ENCODE measurements at places on chromosomes 1 and 21. TPM values are rescaled to one million over a fixed set of nuclear protein-coding genes. Genes with fewer than 3 reads are reported as not detected.

- no peak for DNase-seq
Measured at GRCh38 chr1:24426744-24427544, 11.3 kb downstream of the NIPAL3 start.

DNA sequence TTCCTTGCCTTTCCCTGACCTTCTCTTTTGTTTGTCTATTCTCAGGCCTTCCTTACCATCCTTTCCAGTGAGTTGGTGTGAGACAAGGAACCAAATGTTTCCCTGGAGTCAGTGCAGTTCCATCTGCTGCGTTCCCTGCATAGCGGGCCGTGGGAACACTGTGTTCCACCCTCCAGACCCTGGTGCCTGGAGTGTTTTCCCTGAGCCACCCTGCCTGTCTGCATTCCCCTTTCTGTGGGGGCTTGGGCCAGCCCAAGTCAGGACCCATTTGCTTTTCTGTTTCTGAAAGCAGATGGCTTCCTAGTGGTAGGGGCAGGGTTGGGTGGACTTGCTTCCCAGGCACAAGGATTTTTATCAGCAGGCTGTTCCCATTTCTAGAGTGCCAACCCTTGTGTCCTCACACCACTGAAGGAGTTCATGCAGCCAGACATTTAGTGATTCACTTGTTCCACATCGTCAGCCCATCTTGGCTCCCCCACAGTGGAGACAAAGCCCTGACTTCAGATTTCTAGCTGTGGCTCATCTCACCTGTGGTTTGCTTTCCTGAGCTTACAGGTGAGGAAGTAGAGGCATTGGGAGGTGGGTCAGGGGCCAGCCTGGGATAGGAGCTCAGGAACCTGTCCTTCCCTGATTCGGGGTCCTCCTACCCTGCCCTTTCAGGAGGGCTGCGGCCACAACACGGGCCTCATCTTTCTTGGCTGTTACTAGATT lies 14.1 kb upstream of the MYOG start:
- DNase-seq, result no peak

GRCh38 chr1:104235141-104235540 lies 485.4 kb downstream of the AMY1C start:
- DNase-seq, result no peak

- no peak for DNase-seq
Measured at GRCh38 chr1:18583326-18583941, 47.2 kb upstream of the PAX7 start.

DNA sequence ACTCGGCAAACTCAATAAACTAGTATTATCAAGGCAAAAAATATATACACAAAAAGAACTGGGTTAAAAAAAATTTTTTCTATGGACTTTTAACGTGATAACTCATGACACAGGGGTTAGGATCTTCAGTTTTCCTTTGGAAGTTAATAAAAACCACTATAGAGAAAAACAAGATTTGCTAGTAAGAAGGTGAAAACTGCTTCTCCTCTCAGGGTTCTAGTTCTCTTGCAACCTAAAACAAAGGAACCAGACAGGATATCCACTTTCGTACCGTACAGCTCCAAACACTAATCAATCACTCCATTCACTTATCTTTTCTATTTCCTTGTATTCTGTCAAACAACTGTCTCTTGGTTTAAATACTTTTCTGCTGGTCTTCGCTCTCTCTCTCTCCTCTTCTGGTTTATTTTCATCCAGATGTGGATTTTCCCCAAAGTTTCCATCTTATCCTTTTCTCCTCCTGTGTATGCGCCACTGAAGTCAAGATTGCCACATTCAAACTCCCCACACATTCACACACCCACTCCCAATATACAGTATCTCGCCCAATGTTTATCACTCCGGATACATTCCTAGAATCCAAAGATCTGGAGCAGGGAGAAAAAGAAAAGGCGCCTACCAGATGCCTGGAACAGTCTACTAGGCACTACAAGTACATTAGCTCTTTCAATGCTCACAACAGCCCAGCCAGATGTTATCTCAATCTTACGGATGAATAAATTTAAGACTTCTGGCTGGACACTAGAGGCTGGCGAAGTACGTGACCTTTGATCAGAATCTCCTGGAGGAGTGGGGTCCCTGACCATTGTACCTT lies 775 bp upstream of the PRPF38B start:
- DNase-seq, result no peak

- DNase-seq, result no peak
Measured at GRCh38 chr1:215863796-215864195, 296.7 kb downstream of the KCTD3 start.

DNA sequence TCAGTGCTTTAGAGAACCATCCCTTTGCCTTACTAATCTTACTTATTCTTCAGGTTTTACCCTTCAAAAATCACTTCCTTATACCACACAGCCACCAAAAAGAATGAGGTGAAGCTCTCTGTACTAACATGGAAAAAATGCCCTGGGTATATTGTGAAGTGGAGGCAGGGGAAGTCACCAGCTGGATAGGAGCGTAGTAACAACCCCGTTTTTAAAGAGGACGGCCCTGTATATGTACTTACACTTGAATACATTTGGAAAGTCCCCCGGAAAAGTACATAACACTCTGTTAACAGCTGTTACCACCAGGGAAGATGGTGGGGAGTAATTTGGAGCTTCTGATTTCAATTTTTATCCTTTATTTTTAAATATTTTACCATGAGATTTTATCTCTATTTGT lies 28.2 kb upstream of the KHDRBS1 start:
- peak; percentile 22 for DNase-seq

DNA sequence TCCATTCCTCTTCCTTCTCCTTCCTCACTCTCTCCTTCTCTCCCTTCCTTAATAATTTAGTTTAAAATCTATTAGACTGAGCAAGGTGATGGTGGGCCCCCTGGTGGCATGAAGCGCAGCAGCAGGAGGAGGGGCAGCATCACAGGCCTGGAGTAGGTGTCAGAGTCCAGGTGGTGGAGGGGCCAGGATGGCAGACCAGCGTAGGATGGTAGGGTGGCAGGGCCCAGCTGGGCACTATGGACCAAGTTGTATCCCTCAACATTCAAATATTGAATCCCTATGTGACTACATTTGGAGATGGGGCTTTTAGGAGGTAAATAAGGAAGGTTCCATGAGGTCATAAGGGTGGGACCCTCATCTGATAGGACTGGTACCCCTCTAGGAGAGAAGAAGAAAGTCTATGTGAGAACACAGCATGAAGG lies 61.0 kb downstream of the WDR4 start:
- DNase-seq, result peak; percentile 18

DNA sequence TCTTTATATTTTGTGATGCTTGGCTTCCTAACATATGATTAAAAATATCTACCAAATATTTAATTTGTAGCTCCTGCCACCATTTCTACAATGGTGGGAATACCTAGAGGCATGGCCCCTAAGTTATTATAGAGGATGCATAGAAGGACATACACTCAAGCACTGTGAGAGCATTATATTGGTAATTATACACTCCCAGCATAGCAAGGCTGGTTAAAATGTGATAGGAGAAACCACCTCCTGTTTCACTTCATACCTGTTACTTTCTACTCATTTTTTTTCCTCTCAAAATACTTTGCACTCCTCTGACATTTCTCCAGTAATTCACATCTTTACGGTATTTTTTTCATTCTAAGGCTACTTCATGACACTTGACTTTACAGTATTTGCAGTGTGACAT lies 92.9 kb downstream of the HS2ST1 start:
- no peak for DNase-seq

GRCh38 chr1:152089014-152089674 lies at the start of gene TCHHL1:
TSS of gene TCHHL1 (minus strand) at chr1:152089064. CDS start at chr1:152088143, 921 bp downstream.
- no peak for DNase-seq

- DNase-seq, result no peak
Measured at GRCh38 chr1:41942278-41942677, 23.6 kb upstream of the HIVEP3 start.

GRCh38 chr1:205656236-205656635 lies 24.1 kb downstream of the SLC45A3 start:
- DNase-seq, result peak; percentile 58

GRCh38 chr1:221227460-221227859 lies 348.2 kb downstream of the HLX start:
- no peak for DNase-seq

- DNase-seq, result no peak
Measured at GRCh38 chr1:207813512-207813881, 61.6 kb downstream of the CD46 start.

DNA sequence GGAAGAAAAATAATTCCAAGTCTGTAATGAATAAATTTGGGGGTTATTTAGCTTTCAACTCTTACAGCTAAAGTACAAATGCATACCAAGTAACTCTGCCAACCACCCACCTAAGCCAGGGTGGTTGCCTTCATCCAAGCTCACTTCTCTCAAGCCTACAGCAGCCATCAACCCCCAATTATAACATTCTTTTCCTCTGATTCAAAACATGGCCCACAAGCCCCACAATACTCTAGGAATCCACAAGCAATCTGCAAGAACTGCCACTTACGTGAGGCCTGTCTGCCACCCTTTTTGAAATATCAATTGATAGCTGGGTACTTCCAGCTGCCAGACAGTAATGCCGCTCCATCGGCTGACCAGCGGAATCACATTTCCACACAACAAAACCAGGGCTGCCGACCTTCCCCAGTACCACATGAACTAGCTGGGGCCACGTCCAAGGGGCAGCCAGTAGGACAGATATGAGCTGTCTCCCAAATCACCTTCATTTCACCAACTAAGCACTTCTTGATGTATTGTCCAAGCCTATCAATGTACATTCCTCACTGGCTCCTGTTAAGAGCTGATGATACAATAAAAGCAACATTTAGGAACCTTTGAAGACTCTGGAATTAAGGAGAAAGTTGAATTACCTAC lies 3.2 kb downstream of the LBR start:
- DNase-seq, result peak; percentile 61

DNA sequence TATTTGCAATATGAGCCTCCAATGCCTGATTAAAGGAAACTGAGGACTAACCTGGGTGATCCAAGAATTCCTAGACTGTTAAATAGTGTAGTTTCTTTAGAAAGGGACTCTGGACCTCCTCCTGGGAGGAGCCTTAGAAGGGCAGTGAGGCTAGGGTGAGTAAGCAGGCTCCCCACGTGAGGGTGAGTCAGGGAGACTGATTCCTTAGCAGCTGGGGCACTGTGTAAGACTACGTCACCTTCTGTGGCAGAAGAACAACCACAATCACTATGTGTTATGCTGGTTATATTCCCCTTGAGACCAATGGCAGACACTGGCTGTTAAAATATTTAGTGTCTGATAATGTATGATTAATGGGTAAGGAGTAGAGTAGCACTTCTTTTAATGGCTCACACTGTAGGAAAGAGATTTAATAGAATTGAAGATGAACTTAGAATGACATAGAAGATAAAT lies 53.3 kb upstream of the SYT14 start:
- DNase-seq, result peak; percentile 100

DNA sequence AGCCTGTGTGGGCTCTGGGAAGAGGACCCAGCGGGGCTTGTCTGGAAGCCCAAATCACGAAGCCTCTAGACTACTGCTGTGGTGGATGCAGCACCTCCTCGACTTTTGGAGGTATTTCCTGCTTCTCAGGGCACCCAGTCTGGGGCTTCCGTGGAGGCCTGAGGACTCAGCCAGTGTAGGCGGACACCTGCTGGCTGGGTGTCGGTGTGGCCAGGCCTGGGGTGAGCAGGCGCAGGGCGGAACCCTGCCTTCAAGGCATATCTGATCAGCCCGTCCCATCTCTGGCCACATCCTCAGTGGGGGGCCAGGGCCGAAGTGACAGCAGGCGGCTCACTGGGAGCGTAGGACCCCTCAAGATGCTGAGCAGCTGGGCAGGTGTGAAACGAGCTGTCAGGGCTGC lies 6.9 kb downstream of the PLCH2 start:
- no peak for DNase-seq

- no peak for DNase-seq
Measured at GRCh38 chr1:22258698-22259097, 115.8 kb upstream of the WNT4 start.

GRCh38 chr1:116254776-116255175 lies 118.3 kb upstream of the ATP1A1 start:
- no peak for DNase-seq

- DNase-seq, result peak; percentile 10
Measured at GRCh38 chr1:50661626-50662025, 238.4 kb upstream of the DMRTA2 start.

GRCh38 chr1:29145739-29146437 lies 22.2 kb upstream of the TMEM200B start:
- no peak for DNase-seq

DNA sequence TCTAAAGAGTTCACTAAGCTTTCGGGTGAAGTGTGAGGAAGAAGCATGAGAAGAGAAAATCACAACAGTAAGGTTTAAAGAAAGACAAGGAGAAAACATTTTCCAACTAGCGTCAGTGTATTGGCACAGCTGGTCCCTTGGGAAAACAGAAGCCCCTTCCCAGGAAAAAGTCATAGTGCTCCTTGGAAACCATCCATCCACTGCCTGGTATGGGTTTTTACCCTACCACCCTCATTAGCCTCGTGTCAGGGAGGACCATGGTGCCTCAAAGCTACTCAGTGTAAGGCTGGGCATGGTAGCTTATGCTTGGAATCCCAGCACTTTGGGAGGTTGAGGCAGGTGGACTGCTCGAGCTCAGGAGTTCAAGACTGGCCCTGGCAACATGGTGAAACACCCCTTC lies 12.7 kb downstream of the AADACL4 start:
- DNase-seq, result no peak

DNA sequence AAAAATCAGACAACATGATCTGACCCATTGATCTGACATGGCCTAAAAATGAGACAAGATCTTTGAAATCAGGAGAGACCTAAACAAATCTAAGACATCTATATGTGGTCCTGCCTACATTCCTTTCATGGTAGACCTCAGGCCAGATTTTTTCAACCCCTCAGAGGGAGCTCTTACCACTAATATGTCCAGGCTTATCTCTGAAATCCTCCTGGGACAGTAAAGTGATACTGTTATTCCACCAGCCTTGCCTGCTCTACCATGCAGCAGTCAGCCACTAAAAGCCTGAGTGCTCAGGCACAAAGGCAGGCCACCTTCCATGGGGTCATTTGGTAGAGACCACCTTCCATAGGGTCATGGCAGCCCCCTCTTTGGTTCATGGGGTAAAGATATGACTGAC lies 126.9 kb downstream of the TBX15 start:
- DNase-seq, result no peak

GRCh38 chr1:43834280-43835081 lies 99.1 kb upstream of the ARTN start:
- peak; percentile 89 for DNase-seq

Gene WASF2
- 31.0 TPM for total RNA-seq

Gene HCRTR1
- total RNA-seq, result not detected

Gene IFI44L
- total RNA-seq, result 14.7 TPM

Gene PPIAL4G
- total RNA-seq, result not detected

Gene TMEM269
- total RNA-seq, result not detected

Gene MANEAL
- 2.5 TPM for total RNA-seq

Gene CELA2A
- total RNA-seq, result not detected

Gene RGS13
- not detected for total RNA-seq

Gene PTPN7
- total RNA-seq, result not detected

Gene KCNE2
- not detected for total RNA-seq

Gene OR6K3
- not detected for total RNA-seq
